ENCODE measurements at places on chromosomes 3 and 15.

DNA sequence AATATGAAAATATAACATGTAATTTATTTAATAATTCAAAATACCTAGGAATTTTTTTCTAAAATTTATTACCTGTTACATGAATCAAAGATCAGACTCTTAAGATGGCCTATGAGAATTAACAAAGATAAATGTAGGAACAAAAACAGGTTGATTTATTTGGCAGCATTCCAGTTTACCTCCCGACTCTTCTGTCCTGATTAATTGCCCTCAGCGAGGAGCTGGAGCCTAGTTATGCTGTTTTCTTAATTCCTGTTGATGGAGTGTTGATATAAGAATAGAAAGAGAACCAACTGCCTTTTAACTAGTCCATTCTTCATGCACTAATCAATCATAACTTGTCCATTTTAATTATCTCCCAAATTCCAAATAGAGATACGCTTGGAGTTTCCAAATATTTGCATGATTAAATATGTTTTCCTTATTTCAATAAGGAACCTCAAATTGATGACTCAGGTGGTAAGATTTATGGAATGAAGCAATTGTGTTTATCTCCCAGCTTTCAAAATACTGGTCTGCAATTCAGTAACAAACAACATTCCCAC is 10.6 kb upstream of the CPB1 start:
- no peak for DNase-seq

GRCh38 chr15:78841891-78842290 is 30.6 kb upstream of the ADAMTS7 start:
- DNase-seq: no peak

- DNase-seq: no peak
Measured at GRCh38 chr3:127714125-127714571, 41.4 kb downstream of the ABTB1 start.

GRCh38 chr15:71303977-71304376 is 188.7 kb downstream of the THSD4 start:
- no peak for DNase-seq

- DNase-seq: no peak
Measured at GRCh38 chr3:42042747-42043098, 48.4 kb upstream of the TRAK1 start.
